ENCODE measurements at places on chromosomes 3 and 15.

DNA sequence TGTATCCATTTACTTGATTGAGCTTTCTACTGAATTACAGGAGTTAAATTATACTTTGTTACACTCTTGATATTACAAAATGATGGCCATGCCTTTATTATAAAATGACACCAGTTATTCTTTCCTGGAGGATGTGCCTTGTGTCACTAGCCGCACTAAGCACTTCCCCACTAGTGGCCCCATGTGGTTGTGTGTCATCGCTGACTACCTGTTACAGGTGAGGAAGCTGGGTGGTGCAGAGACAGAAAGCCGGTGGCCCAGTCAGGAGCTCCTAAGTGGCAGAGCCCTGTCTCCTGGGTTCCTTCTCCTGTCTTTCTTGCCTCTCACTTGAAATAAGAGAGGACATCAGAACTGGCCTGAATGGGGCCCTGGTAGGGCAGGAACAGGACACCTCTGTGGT lies 96.8 kb downstream of the IGF1R start:
- DNase-seq, result no peak

DNA sequence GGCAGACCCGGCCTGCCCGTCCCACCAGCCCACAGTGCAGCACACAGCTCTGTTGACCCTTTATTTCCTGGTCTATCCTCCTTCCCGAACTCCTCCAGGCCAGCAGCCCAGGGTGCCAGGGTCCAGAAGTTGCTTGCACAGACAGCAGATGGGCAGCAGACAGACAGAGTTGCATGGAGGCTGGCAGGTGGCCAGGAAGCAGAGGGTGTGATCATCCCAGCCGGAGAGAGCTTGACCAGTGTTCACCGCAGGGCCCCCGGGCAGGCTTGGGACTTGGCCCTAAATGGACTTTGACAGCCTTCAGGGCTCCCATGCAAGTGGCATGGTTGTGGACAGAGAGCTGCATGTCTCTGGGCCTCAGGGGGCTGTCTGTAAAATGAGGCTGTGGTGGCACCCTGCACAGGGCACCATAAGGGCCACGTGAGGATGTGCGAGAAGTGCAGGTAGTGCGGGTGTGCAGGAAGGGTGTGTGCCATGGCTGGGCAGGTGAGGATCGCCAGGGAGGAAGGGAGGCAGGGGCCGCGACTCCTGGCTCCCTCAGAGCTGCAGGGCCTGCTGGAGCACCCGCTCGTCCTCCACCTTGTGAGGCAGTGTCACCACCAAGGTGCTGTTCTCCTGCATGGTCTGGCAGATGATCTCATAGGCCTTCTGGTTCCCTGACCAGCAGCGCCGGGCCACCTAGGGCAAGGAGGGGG lies 6.3 kb upstream of the ZXDC start:
- no peak for DNase-seq

DNA sequence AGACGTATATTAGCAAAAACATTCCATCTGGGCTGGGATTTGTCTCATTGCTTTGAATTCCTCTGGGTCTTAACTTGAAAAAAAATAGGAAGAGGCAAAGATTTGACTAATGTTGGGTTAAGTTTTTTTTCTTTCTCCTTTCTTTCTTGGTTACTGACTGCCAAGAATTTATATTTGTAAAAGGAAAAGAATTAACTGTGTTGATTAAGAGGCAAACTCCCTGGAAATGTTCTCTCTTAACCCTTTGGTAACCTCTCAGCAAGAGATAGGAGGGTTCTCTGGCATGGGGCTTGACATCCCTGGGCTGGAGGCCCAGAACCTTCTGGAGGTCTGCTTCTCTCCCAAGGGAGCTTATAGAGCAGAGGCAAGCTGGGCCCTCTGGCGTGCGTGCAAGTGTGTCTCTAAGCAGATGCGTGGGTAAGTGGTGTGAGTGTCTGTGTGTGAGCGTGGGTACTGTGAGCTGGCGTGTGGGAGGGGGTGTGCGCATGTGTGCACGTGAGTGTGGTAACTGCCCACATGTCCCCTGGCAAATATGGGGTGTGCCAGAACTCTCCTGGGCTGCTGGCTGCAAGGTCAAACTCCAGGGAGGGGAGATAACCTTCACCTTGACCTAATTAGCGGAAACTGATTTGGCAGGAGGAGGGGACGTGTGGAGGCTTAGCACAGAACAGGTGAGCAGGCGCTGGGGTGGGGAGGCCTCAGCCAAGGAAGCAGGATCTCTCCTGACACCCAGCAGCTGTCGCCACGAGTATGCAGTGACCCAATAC lies 49.4 kb upstream of the MAGEF1 start:
- DNase-seq, result no peak

GRCh38 chr15:64634027-64634426 lies 141.4 kb downstream of the RBPMS2 start:
- DNase-seq, result peak; percentile 9

- no peak for DNase-seq
Measured at GRCh38 chr3:101637451-101637850, 39.5 kb downstream of the ZBTB11 start.

DNA sequence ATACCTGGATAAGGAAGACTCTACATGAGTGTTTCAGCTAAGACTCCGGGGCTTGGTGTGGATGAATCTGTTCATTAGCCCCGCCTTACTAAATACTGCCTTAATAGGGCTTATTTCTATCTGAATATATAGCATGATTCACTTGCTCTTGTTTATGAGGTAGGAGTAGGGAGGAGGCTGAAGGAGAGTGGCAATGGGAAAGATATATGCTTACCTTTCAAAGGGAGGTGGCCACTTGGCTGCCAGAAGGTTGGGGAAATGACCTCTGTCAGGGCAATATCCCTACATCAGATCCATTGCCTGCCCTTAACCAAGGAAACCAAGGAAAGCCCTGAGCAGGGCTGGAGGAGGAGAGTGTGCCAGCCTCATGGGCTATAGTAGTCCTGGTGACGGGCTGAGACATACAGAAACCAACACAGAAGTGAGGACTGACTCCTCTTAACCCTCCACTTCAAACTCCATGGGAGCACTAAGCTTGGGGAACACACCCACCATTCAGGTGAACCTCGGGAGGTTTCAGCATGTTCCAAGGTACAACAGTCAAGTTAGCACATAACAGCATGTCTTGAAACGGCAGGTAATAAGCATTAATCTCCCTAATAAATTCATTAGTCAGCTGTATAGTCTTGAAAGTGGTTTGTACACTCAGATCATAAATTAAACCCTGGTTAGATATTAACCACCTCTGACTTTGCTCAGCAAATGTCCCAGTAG lies 80.1 kb downstream of the EOMES start:
- no peak for DNase-seq

DNA sequence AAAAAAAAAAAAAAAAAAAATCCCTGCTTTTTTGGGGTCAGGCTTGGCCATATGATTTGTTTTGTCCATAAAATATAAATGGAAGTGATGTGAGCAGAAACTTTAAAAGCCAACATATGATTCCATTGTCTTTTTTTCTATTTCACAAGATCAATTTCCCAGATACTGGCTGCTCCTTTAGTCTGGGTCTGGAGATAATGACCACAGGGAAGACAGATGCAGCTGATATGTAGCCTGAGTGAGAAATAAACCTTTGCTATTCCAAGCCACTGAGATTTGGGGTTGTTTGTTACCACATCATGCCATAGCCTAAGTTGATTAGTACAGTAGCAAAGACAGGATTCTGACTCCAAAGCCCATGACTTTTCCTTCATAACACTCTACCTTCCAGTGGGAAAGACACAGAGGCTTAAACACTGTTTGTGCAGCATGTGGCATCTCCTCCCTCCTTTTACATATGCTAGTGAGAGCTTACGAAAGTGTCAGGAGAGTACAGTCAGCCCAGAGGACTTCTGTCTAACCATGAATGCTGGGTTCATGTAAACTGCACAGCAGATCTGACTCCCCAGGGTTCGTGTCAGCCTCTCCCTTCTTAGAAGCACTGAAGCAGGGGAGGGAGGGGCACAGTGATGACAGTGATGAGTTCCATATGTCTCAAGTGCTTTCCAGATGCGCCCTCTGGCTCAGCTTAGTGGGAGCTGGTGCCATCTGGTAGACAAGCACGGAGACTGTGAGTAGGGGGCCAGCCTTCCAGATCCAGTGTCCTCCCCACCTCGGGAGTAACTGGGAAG lies 36.7 kb upstream of the SLC7A14 start:
- no peak for DNase-seq

DNA sequence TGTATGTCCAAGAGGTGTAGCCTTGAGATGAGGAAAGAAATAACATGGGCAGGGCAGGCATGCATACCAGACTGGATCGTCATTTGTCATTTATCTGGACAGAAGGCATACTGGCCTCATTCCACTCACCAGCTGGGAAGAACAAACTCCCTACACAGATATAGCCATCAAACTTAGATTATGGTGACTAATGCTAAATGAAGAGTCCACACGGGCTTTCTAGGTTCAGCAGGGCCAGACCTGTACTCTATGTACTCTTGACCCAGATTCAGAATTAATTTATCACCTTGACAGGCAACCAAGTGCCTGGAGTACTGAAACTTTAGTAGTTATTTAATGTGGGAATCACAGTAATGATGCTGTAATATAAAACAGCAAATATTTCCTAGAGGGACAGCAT lies 164.3 kb upstream of the IL12A start:
- DNase-seq, result no peak
